CD4-positive, alpha-beta T cell treated with Interleukin-2 at 100 ng/mL for 4 hours (primary cell): ENCODE measurements at places on chromosomes 16 and 17.

DNA sequence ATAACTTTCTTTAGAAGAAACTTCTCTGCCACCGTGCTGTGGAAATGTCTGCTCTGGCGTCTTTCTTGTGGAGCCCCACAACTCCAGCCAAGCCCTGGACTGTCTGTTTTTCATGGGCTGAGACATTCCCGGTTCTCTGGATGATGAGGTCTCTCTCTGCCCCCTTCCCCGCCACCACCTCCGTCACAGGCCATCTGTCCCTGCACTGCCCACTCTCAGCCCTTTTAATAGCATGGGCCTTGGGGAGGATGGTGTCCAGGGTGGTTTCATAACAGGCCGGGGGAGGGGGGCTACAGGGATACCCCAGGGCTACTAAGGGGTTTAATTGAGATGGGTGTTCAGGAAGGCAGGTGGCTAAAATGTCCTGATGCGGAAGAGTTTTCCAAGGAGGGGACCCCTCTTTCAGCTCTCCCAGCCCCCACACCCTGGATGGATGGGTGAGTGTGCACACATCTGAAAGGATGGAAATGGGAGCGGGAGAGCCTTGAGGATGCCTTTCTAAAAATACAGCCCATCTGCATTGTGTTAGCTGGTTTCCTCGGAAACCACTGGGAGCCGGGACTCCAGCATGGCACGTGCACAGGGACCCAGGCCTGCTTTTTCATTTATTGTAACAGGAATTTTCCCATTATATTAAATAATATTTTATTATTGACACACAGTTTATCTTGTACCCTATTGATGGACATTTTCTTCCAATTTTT, 14.6 kb upstream of the NDRG4 start:
- no peak for DNase-seq

- peak; percentile 19 for DNase-seq
Observed at GRCh38 chr17:41486809-41487530, 2.7 kb downstream of the KRT36 start.

GRCh38 chr17:6374761-6375312, 60.1 kb downstream of the AIPL1 start:
- DNase-seq = no peak

DNA sequence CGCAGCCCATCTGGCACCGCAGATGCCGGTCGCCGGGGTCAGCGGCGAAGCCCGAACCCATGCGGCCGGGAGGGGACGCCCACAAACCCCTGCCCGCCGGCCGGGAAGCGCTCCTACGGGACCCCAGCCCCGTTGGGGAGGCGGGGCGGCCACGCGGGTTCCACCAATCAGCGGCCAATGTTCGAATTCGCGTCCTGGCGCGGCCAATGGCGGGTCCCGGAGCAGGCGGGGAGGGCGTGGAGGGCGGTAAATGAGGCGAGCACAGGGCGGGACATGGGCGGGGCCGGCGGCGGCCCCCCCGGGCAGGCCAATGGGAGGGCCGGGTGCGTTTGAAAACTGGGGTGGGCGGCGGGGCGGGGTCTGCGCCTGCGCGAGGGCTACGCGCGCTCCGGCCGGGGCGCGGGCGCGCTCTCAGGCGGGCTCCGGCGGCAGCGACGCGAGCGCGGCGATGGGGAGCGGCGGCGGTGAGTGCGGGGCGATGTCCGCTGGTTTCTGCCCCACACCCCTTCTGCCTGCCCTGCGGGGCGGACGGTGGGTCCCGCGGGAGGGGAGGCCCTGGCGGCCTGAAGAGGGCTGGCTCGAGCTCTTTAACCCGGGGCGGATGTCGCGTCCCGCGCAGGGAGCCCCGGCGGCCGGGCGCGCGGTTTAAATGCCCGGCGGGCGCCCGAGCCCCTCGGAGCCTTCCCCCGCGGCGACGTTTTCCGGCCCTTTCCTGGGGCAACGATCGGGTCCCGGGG, at the start of gene CCNF:
TSS of gene CCNF (plus strand) at position 414 of the 737 bp plus-strand sequence. CDS start at position 449, 35 bp downstream.
- DNase-seq = peak; percentile 98

DNA sequence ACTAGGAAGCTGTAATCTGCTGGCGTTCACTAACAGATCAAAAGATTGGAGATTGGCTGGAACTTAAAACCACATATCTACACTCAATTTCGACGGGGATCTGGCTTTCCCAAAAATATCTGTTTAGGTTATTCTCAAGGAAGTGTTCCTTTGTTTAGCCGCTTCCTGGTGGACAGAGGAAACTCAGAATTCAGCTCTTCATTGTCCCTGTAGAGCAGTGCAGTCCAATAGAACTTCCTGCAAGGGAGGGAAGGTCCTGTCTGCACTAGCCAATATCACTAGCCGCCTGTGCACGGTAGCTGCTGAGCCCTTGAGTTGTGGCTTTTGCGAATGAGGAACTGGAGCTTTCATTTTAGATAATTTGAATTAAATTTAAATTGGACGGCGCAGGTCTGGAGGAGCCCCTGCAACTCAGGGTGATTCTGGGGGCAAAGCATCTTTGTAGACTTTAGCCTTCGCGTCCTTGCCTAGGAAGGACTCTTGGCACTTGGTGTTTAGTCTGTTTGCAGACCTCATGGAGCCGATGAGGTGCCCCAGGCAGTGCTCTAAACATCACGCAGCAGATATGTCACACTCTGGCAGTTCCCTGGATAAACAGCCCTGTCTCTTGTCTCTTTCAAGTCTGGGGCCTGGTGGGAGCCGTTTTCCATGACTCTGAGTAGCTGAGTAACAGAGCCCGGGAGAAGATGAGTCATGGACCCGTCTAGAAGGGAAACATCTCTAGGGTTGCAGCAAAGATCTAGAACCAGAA, 122.2 kb downstream of the CCDC182 start:
- DNase-seq = no peak

DNA sequence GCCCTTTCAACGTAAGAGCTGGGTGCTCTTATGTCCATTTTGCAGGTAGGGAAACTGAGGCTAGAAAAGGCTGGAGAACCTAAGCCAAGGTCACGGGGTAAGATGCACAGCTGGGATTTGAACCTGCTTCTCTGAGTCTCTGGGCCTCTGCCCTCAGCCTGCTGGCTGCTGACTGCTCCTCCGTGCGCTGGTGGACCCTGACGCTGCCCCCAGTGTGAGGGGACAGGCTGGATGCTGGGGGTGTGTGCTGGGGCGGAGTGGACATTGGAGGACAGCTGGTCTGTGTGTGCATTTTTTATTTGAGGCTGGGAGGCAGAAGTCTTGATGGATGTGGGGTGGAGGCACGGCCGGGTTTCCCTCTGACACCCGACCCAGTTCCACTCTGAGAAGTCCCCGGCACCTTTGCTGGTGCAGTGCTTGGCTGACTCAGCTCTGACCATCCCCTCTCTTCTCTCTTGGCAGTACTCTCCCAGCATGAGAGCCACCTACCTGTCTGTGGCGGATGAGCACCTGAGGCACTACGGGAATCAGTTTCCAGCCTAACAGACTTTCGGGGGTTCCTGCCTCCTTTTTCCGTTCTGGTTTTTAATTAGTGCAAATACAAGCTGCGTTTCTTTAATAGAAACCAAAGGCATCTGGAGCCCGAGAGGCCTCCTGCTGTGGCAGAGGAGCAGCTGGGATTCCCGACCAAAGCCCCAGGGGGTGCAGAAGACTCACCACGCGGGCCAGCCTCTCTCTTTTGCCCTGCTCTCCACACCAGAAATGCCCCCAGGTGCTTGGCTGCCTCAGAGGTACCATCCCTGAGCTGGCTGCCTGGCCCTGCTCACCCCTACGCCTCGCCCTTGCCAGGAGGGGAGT, 14.1 kb upstream of the DNAI2 start:
- no peak for DNase-seq

DNA sequence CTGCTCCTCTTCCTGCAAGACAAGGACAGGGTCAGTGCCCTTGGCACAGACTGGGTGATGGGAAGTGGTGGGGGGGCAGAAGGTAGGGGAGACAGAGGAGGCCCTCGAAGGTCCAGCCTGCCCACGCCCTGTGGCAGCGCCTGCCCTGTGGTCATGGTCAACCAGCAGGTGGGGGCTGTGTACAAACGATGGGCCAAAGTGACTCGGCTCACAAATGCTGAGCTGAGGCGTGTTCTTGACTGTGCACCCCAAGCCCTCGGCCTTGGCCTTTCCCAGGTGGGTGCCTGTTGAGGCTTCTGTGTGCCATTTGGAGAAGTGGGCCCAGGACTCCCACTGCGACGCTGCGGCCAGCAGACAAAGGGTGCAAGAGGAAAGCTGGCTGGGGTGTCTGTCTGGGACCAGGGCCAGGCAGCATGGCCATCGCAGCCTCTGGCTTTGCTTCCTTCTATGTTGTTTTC, 22.6 kb downstream of the MXRA7 start:
- DNase-seq = no peak

DNA sequence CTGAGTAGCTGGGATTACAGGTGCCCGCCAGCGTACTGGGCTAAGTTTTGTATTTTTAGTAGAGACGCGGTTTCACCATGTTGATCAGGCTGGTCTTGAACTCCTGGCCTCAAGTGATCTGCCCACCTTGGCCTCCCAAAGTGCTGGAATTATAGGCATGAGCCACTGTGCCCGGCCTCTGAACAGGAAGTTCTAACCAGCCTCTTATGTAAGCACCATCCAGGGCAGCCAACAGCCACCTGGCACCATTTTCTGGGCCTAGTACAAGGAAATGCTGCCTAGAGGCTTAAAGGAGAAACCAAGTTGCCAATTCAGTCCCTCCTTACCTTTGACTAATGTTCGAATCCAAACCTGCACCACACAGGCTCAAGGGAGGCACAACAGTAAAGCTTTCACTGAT, 8.5 kb upstream of the SLC39A11 start:
- DNase-seq = no peak

DNA sequence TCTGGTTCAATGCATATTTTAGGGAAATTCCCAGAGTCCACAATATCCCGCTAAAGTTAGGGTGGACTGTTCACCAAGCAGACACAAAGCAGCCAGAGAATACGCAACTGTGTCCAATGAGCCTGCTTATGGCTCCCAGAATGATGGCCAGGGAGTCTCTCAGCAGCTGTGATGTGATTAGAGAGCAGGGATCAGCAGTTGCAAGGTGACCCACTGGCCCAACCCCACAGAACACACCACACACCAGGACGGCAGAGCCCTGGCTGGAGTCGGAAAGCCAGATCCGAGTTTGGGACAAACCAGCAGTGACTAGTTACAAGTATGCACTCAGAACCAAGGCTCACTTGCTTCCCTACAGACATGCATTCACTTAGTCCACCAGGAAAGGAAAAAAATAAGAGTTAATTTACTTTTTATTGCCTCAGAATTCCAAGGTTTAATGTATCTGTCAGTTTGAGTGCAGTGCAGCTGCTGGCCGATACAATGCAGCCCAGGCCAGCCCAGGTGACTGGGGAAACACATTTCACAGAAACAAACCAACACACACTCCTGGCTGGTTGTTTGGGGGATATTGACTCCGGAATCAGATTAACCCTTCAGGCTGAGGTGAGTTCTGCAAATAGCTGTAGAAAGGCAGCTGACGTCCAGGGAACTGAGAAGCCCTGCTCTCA, 121.7 kb downstream of the HIC1 start:
- DNase-seq = no peak

DNA sequence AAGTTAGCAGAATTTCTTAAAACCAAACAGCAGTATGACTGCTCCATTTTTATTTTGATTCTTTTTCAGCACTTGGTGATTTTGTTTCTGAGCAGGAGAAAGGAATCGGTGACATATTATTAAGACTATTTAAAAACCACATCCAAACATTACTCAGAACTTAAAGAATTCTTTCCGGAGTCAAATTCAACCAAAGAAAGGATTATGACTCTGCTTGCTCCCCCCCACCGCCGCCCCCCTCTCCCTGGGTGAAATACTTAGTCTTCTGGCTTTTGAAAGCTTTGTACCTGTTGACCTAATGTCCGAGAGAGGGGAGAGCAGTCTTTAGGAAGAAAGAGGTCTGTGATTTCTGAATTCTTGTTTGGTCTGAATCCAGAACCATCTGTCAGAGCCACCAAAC, 17.9 kb upstream of the COL1A1 start:
- no peak for DNase-seq

GRCh38 chr17:37545486-37545885, 55.8 kb downstream of the DUSP14 start:
- DNase-seq = no peak

- no peak for DNase-seq
Observed at GRCh38 chr17:3622977-3623594, 13.0 kb downstream of the SHPK start.

GRCh38 chr16:60246086-60246485, 1512.0 kb upstream of the GOT2 start:
- no peak for DNase-seq

DNA sequence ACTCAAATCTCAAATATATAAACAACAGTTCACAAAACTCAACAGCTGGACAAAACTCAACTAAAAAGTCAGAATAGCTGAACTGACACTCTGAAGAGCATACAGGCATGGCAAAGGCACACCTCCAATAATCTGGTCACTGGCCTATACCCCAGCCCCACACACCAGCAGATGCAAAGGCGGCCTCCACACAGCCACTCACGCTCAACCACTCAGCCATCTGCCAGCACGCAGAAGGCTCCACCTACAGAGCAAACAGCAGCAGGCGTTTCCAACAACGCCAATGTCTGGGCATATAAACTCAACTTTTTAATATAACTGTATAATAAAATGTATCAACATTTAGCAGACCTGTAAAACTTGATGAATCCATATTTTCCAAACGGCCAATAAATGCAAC, 17.2 kb downstream of the USP7 start:
- DNase-seq = no peak

- no peak for DNase-seq
Observed at GRCh38 chr16:73735018-73735417, 561.6 kb upstream of the PSMD7 start.

DNA sequence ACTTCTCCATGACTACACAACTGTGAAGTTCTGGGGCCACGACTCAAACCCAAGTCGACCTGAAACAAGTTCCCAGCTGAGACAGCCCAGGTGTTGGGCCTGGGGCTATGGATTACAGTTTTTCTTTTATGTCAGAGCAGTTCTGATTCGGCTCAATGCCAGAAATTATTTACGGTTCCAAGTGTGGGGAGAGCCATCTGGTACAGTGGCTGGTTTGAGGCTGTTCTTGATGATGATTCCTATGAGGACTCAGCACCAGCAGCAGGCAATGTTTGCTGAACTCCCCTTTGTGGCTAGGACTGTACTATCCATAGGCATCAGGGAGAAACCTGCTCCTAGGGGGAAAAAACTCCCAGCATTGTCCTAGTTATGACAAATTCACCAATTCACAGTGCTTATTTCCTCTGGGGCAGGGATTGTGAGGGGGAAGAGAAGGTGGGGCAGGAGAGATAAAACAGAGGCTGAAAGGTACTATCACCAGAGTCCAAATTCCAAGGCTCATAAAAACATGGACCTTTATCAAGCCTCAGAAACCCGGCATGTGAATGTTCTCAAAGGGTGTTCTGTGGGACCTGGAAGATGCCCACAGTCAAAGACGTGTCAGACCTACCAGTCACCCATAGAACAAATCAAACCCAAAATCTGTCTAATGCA, 18.2 kb upstream of the CMTM4 start:
- DNase-seq = no peak

GRCh38 chr16:75081179-75081859, 35.3 kb downstream of the LDHD start:
- DNase-seq = no peak
